Tibial nerve (tissue), 4 donors: ENCODE measurements at places on chromosomes 3 and 15.
A peak's percentile ranks its signal among the peaks of the same experiment; 100 is the strongest.

DNA sequence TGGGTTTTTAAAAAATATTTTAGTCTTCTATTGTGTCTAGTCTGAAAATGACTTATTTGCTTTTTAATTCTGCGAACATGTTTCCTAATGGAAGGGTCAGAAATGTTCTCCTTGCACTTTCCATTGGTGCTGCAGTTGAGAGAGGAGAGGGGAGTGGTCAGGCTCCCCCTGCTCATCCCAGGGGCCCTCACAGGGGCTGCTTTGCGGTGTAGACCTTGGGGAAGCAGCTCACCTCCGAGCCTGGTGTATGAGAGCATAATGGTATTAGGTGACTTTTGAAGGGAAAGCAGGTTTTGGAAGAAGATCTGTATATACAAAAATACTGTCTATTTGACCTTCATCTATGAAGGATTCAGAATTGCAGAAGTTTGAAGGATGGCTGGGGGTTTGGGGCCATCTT, 28.3 kb downstream of the APBA2 start:
- no peaks in the 10 kb centered on the region for H3K27me3 ChIP-seq
- no peak overlapping the region for H3K27ac ChIP-seq
- no peaks in the 10 kb centered on the region for H3K36me3 ChIP-seq
- H3K4me1 ChIP-seq = no peaks in the 10 kb centered on the region
- H3K4me3 ChIP-seq = no peak overlapping the region

DNA sequence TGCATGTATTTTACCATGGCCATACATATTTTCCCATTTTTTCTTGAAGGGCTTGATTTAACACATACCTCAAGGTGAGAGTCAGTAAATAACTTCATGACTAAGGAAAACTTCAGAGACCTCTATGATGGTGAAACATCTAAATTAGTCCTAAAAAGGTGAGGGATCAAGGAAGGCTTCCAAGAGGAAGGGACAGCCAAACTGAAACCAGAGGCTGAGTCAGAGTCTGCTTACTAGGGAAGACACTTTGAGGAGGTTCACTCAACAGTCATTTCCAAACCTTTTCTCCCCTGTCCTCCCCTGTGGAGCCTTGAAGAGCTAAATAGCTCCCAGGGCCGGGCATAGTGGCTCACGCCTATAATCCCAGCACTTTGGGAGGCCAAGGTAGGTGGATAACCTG, 206.6 kb downstream of the SHQ1 start:
- H3K4me1 ChIP-seq = no peaks in the 10 kb centered on the region
- H3K36me3 ChIP-seq = no peaks in the 10 kb centered on the region
- H3K4me3 ChIP-seq = no peak overlapping the region

- no peaks in the 10 kb centered on the region for H3K27me3 ChIP-seq
- peak; percentile 35 for DNase-seq
- no peaks in the 10 kb centered on the region for H3K4me1 ChIP-seq
Observed at GRCh38 chr3:48222616-48223513, at the start of gene CAMP. Gene CAMP (plus strand): TSS chr3:48223495. CDS start chr3:48223512, 17 bp downstream.

DNA sequence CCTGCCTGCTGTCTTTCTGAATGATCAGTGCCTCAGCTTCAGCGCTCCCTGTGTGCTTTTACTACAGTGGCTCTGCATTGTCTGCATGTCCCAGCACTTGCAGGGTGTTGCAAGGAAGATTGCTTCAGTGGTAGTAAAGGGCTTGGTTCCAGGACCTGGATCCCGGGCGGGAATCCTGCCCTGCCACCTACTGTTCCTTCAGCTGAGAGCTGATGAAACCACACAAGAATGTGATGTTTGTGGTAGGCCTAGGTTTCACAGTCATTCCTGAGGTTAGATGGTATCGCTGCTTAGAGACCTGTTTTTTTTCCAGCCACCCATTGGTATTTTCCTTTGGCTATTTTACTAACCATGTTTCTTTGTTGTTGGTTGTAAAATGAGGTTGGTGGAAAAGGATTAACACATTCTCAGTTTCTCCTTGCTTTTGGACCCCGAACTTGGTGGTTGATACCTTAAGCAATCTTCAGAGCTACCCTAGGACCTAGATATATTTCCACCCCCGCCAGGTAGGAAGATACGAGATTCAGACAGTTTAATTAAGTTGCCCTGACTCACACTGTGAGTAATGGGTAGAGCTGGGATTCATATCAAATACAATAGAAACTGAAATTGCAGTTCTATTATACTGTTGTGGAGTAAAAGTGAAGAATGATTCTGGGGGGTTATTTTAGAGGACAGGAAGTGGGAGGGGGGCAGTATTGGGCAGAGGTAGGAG, 11.4 kb downstream of the GPR87 start:
- H3K27me3 ChIP-seq = no peaks in the 10 kb centered on the region
- H3K4me3 ChIP-seq = no peak overlapping the region
- H3K36me3 ChIP-seq = no peaks in the 10 kb centered on the region
- H3K4me1 ChIP-seq = no peaks in the 10 kb centered on the region

GRCh38 chr3:196073255-196073753, 8.6 kb downstream of the TFRC start:
- H3K4me3 ChIP-seq = no peak overlapping the region
- H3K36me3 ChIP-seq = no peaks in the 10 kb centered on the region
- no peaks in the 10 kb centered on the region for H3K27me3 ChIP-seq
- no peak for DNase-seq

DNA sequence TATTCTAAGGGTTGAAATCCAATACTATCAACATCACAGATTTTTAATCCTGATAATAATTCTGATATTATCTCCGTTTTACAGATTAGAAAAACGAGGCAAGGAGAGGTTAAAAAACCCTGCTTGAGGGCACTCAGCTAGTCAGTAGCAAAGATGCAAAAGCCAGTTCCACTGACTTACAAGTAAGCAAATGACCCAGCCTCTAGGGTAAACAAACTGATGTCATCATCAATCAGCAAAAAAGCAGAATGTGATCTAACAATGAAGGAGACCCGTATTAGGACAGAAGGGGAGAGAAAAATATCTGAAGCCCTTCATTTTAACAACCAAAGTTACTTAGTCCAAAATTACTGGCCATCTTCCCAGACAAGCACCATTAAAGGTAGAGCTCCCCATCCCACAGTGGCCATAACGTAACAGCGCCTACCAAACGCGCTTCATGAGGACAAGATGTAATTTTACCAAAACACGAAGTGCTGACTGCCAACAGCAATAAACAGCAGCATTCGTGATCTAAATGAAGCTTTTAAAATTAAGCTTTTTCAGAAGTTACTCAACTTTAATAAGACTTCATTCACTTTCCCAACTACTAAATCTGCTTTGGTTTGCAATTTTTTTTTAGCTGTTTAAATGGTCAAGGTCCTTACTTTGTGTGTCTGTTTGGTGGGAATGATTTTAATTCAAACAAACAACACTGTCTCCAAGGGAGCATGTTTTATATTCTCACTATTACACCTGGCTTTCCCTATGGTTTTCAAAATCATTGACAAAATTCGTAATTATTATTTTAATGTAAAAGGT, 176.6 kb downstream of the OSBPL10 start:
- DNase-seq = peak; percentile 17
- H3K27ac ChIP-seq = no peak overlapping the region

DNA sequence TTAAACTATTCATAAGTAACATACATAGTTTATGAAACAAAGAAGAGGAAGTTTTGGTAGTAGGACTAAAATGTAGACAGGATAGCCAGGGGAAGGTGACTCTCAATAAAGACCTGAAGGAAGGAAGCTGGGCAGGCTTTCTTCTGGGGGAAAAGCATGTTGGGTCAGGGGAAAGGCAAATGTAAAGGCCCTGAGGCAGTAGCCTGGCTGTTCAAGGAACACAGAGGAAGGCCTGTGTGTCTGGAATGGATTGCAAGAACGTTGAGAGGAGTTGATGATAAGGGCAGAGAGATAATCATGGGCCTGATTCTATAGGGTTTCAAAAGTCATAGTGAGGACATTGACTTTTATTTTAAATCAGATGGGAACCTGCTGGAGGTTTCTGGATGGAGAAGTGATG, 167.6 kb downstream of the SNRK start:
- DNase-seq = no peak
- no peaks in the 10 kb centered on the region for H3K27me3 ChIP-seq
- no peak overlapping the region for H3K4me3 ChIP-seq
- no peaks in the 10 kb centered on the region for H3K36me3 ChIP-seq

GRCh38 chr3:61594144-61594963, 33.0 kb downstream of the PTPRG start:
- H3K4me1 ChIP-seq = peaks cover 18% of the 10 kb centered on the region
- no peaks in the 10 kb centered on the region for H3K36me3 ChIP-seq
- H3K4me3 ChIP-seq = no peak overlapping the region
- no peaks in the 10 kb centered on the region for H3K27me3 ChIP-seq
- no peak overlapping the region for H3K27ac ChIP-seq

- no peak overlapping the region for H3K27ac ChIP-seq
- H3K4me1 ChIP-seq = no peaks in the 10 kb centered on the region
- no peaks in the 10 kb centered on the region for H3K36me3 ChIP-seq
- no peak overlapping the region for H3K4me3 ChIP-seq
- no peak for DNase-seq
- no peaks in the 10 kb centered on the region for H3K27me3 ChIP-seq
Observed at GRCh38 chr3:25940935-25941334, 151.0 kb downstream of the OXSM start.

DNA sequence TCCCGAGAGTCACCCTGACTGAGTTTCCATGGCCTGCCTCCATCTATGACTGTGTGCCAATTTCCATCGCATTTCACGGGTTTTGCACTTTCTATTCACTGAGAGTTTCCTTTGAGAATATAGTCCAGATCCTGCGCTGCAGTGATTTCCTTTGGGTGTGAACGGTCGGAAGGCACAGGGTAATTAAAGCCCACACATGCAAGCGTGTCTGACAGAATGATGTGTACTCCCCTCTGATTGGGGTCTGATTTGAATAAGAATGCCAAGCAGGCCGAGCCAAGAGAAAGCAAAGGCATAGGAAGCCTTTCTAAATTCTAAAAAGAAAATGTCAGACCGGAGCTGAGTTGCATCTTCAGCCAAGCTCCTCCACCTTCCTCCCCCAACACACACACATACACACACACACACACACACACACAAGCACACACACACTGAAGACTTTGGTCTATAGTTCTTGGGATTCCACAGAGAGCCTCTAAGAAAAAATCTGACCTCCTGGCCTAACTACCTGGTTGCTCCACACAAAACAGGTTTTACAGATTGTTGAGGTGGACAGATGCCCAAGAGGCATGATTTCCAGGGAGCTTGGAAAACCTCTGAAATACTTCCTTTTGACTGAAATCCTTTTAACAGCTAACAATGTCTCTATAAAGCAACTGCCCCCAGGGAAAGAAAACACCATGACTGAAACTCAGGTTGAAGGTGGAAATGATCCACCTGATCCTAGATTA, 59.7 kb upstream of the LRRN1 start:
- H3K27me3 ChIP-seq = no peaks in the 10 kb centered on the region
- H3K27ac ChIP-seq = no peak overlapping the region
- H3K4me1 ChIP-seq = no peaks in the 10 kb centered on the region
- no peaks in the 10 kb centered on the region for H3K36me3 ChIP-seq

DNA sequence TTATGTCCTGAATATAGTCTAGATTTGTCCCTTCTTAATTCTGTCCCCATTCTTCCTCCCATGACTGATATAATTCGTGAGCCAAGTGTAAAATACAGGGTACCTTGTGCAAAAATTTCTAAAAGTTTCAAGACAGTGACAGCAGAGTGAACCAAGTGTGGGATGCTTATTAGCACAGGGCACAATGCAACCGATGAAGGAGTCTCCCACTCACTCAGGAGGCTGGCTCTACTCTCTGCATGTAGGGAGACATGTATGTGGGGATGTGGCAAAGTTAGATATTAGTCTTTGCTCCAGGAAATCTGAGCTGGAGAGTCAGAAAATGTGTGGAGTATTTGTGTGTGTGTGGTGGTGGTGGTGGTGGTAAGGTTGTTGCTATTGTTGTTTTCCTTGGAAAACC, 305.9 kb downstream of the CHL1 start:
- H3K27me3 ChIP-seq = no peaks in the 10 kb centered on the region
- H3K4me3 ChIP-seq = no peak overlapping the region
- H3K36me3 ChIP-seq = no peaks in the 10 kb centered on the region
- H3K27ac ChIP-seq = no peak overlapping the region

DNA sequence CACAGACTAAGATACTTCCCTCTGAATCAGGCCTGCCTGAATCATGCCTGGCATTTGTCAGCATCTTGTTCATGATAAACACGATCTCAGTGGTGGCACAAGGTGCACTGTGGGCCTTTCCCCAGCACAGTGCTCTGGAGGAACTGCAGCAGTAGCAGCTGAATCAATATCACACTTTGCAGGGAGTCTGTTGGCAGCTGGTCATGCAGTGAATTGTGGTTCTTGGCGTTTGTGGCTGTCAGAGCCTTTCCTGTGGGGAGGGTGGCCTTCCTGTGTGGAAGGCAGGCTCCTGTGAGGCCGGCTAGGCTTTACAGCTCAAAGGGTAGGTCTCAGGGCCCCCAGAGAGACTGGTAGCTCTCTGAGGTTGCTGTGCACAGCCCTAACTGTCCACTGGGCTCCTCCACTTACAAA, 54.4 kb upstream of the TLE3 start:
- DNase-seq = no peak
- H3K4me1 ChIP-seq = peaks cover 38% of the 10 kb centered on the region
- no peak overlapping the region for H3K4me3 ChIP-seq

DNA sequence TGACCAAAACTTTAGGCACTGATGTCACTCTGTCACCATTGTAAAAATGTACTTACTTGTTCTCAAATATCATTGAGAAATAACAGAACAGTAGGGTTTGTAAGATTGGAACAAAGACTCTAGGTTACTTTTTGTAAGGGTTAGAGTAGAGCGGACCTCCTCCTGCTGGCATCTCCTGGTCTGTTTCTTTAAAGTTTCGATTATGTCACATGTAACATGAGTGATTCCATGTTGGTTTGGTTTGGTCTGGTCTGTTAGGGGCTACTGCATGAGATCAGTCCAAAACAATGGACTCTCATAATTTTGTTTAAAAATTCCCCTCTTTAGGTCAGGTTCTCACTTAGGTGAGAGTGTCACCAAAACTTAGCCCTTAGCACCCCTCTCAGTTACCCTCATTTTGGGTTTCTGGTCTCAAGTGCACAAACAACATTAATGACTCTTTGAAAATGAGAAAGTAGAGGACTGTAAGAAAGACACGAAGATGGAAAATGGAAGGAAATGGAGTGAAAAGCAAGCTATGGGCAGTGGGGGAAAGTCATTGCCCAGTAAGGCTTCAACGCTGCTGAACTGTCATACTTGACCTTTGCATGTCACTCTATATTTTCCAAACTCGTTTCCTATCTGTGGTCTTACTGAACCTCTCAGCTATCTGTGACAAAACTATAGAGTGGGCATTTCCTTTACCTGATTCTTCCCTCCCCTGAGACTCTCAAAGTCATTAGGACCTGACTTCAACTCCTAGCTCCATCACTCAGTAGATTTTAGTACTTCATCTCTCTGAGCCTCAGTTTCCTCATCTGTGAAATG, 52.7 kb downstream of the LDHAL6B start:
- H3K4me3 ChIP-seq = no peak overlapping the region
- DNase-seq = no peak
- H3K36me3 ChIP-seq = peaks cover 26% of the 10 kb centered on the region
- H3K27me3 ChIP-seq = no peaks in the 10 kb centered on the region
- H3K27ac ChIP-seq = no peak overlapping the region

- no peaks in the 10 kb centered on the region for H3K36me3 ChIP-seq
- no peak overlapping the region for H3K4me3 ChIP-seq
- no peaks in the 10 kb centered on the region for H3K4me1 ChIP-seq
- H3K27ac ChIP-seq = no peak overlapping the region
- DNase-seq = no peak
- H3K27me3 ChIP-seq = no peaks in the 10 kb centered on the region
Observed at GRCh38 chr3:5585085-5585484, 397.6 kb downstream of the EDEM1 start.

- no peak for DNase-seq
- H3K27ac ChIP-seq = no peak overlapping the region
- H3K27me3 ChIP-seq = no peaks in the 10 kb centered on the region
Observed at GRCh38 chr3:170171563-170171962, 10.0 kb downstream of the PHC3 start.
